Psoas muscle (tissue), 8 donors: ENCODE measurements at places on chromosomes 3 and 15.

GRCh38 chr3:78839693-78840092 is 928.1 kb downstream of the ROBO1 start:
- DNase-seq, result no peak

DNA sequence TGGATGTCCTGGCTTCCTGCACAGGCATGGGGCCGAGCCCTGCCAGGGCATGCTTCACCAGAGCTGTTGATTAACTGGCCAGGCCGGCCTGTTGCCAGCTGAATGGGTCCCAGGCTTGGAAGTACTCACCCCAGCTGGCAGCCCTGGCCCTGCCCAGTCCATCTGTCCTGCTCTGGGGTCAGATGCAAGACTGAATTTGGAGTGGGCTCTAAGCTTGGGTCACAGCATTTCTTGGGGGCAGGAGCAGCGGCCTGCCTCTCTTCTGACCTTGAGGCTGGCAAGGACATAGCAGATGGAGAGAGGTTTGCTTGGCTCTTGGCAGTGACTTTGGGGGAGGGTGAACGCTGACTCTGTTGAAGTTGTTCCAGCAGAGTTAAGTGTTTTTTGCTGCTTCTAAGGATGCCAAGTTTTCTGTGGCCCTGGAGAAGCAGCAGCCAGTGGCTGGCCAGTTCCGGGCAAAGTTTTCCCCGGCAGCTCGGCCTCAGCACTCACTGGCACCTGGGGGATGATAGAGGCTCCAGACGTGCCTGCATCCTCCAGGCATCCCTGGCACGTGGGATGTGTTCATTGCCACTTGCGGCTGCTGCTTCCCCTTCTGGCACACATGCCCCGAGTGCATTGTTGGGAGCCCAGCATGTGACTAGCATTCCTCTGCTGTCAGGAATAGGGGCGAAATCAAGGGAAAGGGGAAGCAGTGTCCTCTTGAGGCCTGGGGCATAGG is 22.9 kb downstream of the PDIA5 start:
- DNase-seq, result peak; percentile 63

GRCh38 chr3:115859002-115859807 is 235.9 kb downstream of the GAP43 start:
- DNase-seq, result no peak

GRCh38 chr3:98901119-98901391 is 440 bp downstream of the DCBLD2 start:
- peak; percentile 44 for DNase-seq

DNA sequence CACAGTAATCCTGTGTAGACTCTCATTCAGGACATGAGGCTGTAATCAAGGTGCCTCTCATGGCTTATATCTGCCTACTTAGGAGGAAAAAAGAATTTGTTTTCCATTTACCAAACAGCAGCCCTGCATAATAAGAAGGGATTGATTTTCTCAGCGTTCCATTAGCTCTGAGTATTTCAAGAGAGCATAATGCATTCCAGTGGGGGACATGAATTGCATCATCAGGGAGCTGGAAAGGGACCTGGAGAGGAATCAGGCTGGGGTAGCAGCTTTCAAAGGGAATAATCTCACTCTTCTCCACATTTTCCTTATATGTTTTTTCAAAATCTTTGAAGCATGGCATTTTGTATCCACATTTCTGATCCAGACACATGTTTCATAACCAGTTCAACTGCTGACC is 150.6 kb upstream of the ANKRD28 start:
- DNase-seq, result no peak

GRCh38 chr15:75696311-75696720 is 16.3 kb downstream of the CSPG4 start:
- DNase-seq, result no peak

- DNase-seq, result no peak
Measured at GRCh38 chr15:47362118-47362905, 355.0 kb upstream of the SEMA6D start.

DNA sequence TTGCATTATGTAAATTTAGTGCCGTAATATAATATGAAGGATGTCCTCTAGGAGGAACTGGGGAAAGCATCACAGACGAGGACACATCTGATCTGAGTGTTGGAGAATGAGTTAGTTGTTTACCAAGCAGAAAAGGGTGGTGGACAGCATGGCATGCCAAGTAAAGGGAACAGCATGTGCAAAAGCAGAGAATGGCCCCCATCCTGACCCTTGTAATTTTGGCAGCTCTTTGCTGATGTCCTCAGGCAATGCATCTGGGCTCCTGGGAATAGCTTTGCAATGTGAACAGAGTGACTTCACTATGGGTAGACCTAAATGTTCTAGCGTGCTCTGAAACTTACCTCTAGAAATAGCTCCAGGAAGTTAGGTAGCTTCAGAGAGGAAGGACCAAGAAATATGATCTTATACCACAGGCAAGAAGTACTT is 263.3 kb downstream of the LPP start:
- DNase-seq, result no peak

DNA sequence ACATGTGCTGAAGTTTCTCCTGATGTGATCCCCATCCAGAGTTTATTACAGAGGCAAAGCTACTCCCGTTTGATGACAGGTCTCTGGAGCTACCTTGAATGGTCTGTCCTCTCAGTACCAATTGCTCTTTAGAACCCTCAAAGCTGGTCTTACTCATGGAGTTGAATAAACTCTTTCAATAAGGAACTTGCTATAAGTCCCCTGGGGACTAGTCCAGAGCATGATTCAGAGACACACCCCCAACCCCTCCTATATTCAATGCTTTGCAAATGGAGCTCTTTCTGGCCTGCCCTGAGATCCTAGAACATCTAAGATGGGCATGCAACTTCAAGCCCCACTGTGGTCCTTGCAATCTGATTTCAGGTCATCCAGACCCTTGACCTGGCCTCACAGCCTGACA is 23.9 kb upstream of the TPM1 start:
- DNase-seq, result no peak

DNA sequence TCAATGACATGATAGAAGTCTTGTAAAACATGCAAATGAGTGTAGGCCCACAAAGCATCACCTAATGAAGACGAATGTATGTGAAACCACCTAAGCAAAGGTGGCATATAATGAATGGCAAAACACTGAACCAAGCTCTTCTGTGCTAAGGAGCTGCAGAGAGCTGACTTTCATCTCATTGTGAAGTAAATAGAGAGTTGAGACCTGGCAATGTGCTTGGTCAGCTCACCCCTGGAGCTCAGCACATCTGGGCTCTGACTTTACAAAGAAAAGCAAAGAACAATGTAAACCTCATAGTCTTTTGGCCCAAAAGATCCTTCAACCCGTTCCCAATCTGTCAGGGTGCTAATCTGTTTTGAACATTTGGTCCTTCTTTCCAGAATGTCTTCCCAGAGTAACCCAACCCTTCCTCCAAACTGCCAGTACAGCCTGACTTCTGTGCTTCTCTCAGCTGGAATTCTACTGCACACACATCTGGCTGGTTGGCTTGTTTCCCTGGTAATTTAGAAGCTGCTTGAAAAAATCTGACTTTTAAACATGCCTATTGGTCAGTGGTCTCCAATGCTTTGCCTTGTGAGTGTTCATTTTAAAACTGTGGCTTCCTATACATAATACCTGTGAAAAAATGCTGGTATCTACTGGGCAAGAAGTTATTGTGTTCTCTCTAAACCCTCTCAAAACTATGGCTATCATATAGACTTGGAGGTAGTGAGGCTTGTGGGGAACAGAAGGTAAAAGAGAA is 101.7 kb downstream of the CD200R1L start:
- no peak for DNase-seq

DNA sequence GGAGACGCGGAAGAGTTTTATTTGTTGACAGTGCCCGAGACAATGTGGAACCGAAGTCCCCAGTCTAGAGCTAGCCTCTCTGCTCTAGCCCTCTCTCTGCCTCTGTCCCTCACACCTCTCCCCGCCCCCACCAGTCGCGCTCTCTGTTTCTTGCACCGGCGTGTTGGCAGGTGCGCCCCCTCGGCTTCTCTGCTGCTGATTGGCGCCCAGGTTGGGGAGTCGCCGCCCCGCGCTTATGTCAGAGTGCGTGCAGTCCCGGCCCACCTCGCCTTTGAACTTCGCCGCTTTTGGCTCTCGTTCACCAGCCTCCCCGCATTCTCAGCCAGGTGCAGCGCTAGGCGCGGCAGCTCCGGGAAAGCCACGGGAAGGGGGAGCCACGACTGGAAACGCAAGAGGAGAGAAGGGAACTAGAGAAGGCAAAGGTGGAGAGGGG is at the start of gene SOX14:
SOX14 (plus strand) TSS at position 315 of the 433 bp plus-strand sequence. CDS start 470 bp downstream, outside the sequence.
- DNase-seq, result no peak

- no peak for DNase-seq
Measured at GRCh38 chr3:5093731-5094130, 28.4 kb upstream of the ARL8B start.

GRCh38 chr15:92809880-92810361 is 90.2 kb upstream of the CHD2 start:
- no peak for DNase-seq

DNA sequence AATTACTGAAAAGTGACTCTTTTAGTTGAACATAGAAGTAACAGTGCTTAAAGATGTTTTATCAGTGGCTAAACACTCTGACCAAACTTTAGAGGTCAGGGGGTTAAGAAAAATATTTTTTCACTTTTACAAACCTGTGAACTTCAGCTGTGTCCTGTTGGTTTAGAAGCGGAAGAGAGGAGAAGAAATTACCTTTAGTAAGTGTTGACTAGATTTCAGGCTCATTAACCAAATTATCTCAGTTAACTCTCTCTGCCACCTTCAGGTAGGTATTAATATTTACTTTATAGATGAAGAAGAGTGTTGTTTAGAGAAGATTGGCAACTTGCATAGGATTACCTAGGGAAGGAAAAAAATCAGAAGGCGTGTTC is 151.9 kb upstream of the CMC1 start:
- DNase-seq, result no peak

GRCh38 chr3:66439666-66440344 is 61.0 kb downstream of the LRIG1 start:
- DNase-seq, result no peak

DNA sequence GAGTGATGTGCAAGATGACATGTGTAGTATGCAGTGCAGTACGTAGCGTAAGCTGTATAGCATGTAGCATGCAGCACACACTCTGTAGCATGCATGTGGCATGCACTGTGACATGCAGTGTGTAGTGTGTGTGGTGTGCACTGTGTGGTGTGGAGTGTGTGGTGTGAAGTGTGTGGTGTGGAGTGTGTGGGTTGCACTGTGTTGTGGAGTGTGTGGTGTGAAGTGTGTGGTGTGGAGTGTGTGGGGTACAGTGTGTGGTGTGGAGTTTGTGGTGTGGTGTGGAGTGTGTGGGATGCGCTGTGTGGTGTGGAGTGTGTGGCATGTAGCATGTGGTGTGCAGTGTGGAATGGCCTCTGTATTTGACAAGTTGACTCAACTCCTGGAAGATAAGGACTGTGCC is 39.2 kb downstream of the ROPN1B start:
- no peak for DNase-seq

DNA sequence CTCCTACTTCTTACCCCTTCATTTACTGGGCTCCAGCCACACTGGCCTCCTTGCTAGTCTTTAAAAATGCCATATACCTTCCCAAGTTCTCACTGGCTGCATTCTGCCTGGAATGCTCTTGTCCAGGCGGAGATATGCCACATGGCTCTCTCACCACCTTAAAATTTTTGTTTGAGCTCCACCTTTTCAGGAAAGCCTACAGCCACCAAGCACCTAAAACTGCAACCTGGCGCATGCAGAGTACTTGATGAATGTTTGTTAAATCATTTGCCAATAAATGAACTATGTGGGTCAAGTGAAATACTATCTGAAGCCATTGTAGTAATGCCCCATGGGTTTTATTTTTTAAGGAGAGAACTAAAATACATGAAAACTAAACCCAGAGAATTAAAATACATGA is 54.3 kb downstream of the GLB1 start:
- DNase-seq, result no peak

GRCh38 chr3:40886660-40887425 is 312.5 kb upstream of the CTNNB1 start:
- no peak for DNase-seq

DNA sequence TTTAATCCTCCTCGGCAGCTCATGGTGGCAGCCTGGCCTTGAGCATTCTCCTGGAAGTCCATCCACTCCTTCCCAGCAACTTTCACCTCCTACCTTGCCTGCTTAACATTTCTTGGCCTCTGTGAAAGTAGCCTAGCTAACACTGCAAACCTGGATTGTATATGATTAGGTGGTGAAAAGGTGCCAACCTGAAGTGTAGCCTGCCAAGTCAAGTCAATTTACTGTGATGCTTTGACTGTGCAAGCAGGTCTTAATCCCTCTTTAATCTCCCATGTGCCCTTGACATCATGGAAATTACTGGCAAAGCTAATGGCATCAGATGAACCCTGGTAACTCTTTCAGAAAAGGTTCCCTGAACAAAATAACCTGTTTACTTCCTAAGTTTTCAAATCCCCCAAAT is 169.7 kb upstream of the NR2F2 start:
- no peak for DNase-seq

DNA sequence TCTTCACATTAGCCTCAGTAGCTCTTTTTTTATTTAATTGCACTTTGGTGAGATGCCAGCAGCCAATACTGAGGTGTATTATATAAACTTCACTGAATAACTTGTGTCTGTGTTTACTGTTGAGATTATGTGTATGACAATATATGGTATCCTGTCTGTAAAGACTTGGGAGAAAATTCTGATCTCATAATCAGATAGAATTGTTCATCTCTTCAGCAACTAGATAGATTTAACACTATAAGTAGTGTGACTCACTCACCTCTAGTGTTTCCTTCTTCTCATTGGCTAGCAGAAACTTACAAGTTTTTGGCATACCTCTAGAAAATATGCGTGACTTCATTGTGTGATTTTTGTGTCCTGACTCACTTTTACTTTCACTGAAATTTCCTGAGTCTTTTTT is 67.6 kb upstream of the TGFBR2 start:
- DNase-seq, result no peak

DNA sequence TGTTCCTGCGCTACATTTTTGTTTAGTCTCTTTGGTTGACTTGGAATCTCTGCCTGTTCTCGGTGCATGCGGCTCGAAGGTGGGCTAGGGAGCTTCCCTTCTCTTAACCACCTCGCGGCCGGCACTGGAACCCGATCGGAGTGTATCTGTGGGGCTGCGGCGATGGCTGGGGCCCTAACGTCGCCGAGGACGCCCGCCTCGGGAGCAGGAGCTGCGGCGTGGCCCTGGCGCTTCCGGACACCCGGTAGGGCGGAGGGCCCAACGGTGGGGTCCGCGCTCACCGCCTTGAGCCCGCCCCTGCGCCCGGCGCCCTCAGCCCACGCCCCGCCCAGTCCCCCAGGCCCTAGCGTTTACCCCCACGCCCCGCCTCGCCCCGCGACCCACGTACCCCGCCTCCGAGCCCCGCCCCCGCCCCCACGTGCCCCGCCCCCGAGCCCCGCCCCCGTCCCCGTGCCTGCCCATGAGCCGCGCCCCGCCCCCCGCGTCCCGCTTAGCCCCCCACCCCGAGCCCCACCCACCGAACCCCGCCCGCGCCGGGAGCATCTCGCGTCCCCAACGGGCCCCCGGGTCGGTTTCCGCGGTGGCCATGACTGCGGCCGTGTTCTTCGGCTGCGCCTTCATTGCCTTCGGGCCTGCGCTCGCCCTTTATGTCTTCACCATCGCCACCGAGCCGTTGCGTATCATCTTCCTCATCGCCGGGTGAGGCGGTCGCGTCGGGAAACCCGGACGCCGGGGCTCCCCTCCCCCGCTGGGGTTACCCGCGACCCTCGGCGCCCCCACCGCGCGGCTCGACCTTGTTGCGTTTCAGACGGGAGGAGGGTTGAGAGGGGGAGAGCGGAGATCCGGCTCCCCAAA is at the start of gene APH1B:
APH1B (plus strand) TSS at position 568 of the 855 bp plus-strand sequence; CDS start at position 587, 19 bp downstream.
- peak; percentile 91 for DNase-seq
